Thymus (tissue), 14 donors: ENCODE measurements at places on chromosomes 2 and 18. TPM values are rescaled to one million over a fixed set of nuclear protein-coding genes. Genes with fewer than 3 reads are reported as not detected.

GRCh38 chr2:58699411-58699810 lies 458.3 kb upstream of the FANCL start:
- no peak for DNase-seq
- no peaks in the 10 kb centered on the region for H3K36me3 ChIP-seq
- no peaks in the 10 kb centered on the region for H3K4me1 ChIP-seq
- no peaks in the 10 kb centered on the region for H3K27me3 ChIP-seq

ZAP70 gene
- polyA plus RNA-seq = 217 TPM

GRCh38 chr2:42951263-42951938 lies 159.0 kb upstream of the HAAO start:
- H3K4me1 ChIP-seq = peaks cover 36% of the 10 kb centered on the region
- H3K4me3 ChIP-seq = no peak overlapping the region
- DNase-seq = no peak

ELOA2 gene
- not detected for polyA plus RNA-seq

DNA sequence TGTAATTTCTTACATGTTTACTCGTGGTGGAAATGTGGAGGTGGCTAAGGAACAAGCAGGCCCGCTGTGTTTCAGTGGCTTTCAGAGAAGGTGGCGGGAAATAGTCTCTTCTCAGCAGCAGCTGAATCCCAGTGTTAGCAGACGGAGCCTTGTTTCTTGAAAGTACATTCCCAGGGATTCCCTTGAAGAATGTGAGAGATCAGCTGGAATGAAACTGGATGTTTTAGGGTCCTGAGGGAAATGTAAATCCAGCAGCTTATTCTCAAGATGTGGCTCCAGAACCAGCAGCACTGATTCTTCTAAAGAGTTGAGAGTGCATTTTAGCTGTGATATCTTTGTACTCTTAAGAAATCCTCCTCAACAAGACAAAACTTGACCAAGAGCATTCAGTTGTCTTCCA lies 59.1 kb downstream of the CDC42EP3 start:
- no peak for DNase-seq
- no peaks in the 10 kb centered on the region for H3K36me3 ChIP-seq
- no peaks in the 10 kb centered on the region for H3K27me3 ChIP-seq
- H3K4me1 ChIP-seq = peaks cover 13% of the 10 kb centered on the region
- no peak overlapping the region for H3K4me3 ChIP-seq

- H3K27me3 ChIP-seq = no peaks in the 10 kb centered on the region
- no peak for DNase-seq
- H3K36me3 ChIP-seq = no peaks in the 10 kb centered on the region
- H3K4me3 ChIP-seq = no peak overlapping the region
- H3K4me1 ChIP-seq = no peaks in the 10 kb centered on the region
These were observed 408.5 kb downstream of the ZEB2 start for GRCh38 chr2:144111437-144111836.

DCDC2C gene
- polyA plus RNA-seq = 0.21 TPM
